Colonic mucosa (tissue), 4 donors: ENCODE measurements at places on chromosomes 1 and 21. TPM values are rescaled to one million over a fixed set of nuclear protein-coding genes. Genes with fewer than 3 reads are reported as not detected.

- DNase-seq = no peak
Measured at GRCh38 chr1:203199816-203200571, 13.5 kb upstream of the CHI3L1 start.

GRCh38 chr1:150268340-150268704 lies 494 bp downstream of the APH1A start:
- peak; percentile 54 for DNase-seq

Gene CYP4B1
- 1.2 TPM for total RNA-seq

Gene KRTAP11-1
- total RNA-seq = not detected

DNA sequence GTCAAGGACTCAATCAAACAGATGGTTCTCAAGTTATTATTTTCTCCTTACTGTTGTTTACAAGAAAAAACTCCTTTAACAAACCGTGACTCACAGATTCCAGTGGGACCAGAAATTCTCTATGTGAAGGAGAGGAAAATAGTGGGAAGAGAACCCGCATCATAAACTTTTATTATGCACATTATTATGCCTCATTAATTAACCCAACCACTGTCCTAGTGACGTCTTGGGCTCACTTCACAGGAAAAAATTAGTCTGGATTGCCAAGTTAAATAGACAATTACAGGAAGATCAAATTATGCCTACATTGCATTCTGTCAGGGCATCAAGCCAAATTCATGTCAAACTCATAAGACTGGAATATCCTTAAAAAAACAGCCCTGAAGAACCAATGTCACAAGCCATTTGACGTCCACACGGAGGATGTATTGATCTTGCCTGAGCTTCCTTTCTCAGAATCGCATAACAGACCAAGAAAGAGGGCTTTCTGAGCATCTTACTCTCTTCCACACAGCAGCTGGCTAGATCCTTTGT lies 347.8 kb downstream of the DUSP10 start:
- DNase-seq = no peak

GRCh38 chr1:221562542-221563475 lies 179.1 kb downstream of the DUSP10 start:
- DNase-seq = no peak

DNA sequence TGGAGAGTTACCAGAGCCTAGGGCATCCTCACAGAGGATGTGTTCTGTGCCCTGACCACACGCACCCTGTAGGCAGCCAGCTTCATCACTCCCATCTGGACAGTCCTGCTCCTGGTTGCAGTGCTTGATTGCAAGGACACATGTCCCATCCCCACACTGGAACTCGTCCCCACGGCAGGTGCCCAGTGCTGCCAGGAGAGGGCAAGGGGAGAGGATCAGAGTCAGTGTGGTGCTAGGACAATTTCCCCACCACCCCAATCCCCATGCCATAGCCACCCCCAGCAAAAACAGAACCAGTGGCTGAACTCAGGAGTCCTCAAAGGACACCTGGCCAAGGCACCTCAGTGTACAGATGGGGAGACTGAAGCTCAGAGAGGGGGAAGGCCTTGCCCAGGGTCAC lies 37.2 kb upstream of the MAGOH start:
- DNase-seq = no peak

- no peak for DNase-seq
Measured at GRCh38 chr1:58318157-58319005, 228.1 kb downstream of the OMA1 start.

Gene MFSD2A
- 15.6 TPM for total RNA-seq

- no peak for DNase-seq
Measured at GRCh38 chr1:11042995-11043874, 3.8 kb downstream of the MASP2 start.
